ENCODE measurements at places on chromosomes 1 and 21. TPM values are rescaled to one million over a fixed set of nuclear protein-coding genes. Genes with fewer than 3 reads are reported as not detected.

The MPC2 gene
- 40.9 TPM for polyA plus RNA-seq

The SERTAD4 gene
- 0.22 TPM for polyA plus RNA-seq

The OPTC gene
- not detected for polyA plus RNA-seq

The SLC45A3 gene
- 2.5 TPM for polyA plus RNA-seq

The MXRA8 gene
- polyA plus RNA-seq, result 502 TPM

The SRP9 gene
- 295 TPM for polyA plus RNA-seq

The APOBEC4 gene
- polyA plus RNA-seq, result not detected

Measured in IMR-90 (cell line).